ENCODE measurements at places on chromosomes 3 and 15. TPM values are rescaled to one million over a fixed set of nuclear protein-coding genes. Genes with fewer than 3 reads are reported as not detected.

Gene CHST14
- 1.1 TPM for total RNA-seq

Gene LIPC
- total RNA-seq: 0.26 TPM

Gene CHRD
- total RNA-seq: not detected

DNA sequence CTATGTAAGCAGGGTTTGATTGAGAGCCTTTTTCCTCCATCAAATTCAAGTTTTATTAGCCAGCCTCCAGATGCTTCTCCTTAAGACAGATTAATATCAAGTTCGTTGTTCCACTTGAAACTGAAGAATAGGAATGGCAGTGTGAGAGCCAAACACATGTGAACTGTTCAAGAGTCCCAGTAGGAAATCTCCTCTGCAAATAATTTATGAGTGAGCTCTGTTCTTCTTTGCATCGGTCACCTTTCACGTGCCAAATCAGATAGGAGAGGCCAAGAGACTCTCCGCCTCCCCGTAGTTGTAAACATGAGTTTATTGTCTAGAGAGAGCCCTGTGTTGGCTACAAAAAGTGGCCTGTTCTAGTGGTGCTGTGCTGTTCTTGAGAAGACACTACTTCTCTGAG is 372.1 kb upstream of the NR2F2 start:
- no peak for DNase-seq

Measured in bronchial epithelial cell (primary cell).